ENCODE measurements at places on chromosomes 2 and 18.
A peak's percentile ranks its signal among the peaks of the same experiment; 100 is the strongest.

GRCh38 chr2:138744713-138745112, 35.5 kb downstream of the NXPH2 start:
- DNase-seq: no peak

DNA sequence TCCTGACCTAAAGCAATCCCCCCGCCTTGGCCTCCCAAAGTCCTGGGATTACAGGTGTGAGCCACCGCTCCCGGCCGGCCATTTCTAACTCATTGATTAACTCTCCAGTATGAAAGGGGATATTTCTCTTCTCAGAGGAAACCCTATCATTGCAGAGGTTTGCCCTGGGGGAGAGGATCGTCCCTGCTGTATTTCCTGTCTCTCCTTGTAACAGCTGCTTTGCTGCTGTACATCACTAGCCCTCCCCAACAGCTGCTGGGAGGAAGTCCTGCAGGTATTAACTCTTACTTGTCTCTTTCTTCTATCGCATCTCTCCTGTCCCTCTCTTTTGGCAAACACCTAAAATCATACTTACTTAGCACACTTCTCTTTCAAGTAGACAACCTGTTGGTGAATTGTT, 219.0 kb upstream of the DSEL start:
- no peak for DNase-seq

DNA sequence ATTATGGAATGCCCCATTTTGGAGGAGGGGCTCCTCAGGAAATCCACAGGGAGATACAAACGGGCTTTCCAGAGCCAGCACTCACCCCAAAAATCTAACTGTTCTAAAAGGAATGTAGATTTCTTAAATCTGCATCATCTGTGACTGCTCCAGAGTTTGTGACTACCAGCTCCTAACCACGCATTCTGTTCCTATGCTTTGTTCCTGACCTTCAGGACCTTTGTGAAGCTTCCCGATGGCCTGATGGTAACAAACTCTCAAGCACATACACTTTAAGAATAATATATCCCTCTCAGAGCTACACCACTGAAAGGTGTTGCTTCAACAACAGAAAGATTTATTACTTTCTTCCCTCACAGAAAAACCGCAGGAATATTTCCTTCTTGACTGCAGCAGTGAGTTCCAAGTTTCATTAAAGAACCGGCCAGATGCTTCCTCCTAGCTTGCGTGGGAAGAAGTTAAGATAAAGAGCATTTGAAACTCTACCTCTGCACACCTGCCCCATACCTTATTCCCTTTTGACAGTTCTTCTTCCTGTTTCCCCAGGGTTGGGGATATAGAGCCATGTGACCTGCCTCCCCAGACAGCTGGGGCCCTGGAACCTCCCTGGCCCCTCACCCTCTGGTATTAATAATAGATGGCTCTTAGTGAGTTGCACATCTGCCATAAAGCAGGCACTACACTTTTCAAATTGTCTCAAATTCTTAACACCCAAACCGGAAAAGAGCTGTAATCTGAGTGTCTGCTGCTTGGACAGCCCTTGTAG, 40.2 kb upstream of the EML4 start:
- peak; percentile 25 for DNase-seq

DNA sequence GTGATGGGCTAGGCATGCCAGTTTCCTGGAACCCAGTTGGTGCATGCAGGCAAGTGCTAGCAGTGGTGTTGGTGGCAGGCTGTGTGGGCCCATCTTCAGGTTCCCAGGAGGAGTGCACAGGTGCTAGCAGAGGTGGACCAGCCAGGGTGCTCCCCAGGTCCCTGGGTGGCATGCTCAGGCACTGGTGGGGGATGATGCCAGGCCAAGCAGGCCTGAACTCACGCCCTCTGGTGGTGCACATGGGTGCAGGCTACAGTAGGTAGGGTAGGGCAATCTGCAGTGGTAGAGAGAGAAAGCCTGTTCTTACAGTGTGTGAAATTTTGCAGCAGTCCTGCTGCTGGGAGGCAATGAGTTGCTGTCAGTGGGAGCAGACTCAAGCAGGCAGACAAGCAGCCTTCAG, 1651.8 kb downstream of the DPP10 start:
- DNase-seq: no peak

- no peak for DNase-seq
Measured at GRCh38 chr18:71370671-71371445, 1082.0 kb downstream of the SOCS6 start.

DNA sequence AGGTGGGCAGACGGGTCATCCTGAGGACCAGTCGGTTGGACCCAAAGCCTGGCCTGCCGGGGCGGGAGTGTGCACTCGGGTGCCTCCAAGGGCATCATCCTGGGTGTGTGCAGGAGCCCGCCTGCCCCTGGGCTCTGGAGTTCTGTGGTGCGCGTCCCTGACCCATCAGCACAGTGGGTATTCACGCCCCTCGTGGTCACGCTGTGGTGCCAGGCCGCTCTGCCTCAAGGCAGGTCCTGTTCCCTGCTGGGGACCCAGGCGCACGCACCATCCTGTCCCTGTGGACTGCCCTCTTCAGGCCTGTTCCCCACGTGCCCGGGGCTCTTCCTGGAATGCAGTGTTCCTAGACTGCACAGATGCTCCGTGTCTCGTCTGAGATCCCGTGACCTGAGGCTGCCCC, 14.3 kb upstream of the D2HGDH start:
- no peak for DNase-seq

DNA sequence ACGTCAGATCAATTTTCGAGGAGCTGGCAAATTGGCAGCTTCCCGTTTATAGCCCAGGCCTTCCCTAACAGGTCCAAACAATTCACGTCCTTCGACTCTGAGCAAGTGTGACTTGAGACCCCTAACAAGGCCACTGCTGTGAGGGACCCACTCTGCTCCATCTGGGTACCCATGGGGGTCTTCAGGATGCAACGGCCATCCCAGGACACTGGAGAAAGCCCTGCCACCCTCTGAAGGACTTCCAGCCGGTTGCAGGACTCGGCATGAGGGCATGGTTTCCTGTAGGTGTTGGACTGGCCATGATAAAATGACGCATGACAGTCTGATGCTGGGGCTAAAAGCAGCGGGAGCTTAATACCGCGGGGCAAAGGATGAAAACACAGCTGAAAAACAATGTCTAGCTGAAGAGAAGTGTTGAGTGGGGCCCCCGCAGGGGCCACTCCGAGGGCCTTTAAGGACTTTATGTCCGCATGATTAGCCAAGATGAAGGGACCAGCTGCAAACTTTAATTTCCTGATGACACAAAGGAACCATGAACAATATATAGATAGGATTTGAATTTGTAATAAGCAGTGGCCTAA, 113.3 kb upstream of the ZNF521 start:
- no peak for DNase-seq

GRCh38 chr18:58529714-58530354, 99.1 kb downstream of the ALPK2 start:
- DNase-seq: no peak

GRCh38 chr2:239883326-239884050, 141.7 kb downstream of the NDUFA10 start:
- no peak for DNase-seq

GRCh38 chr18:574149-574860, 5.9 kb upstream of the CETN1 start:
- no peak for DNase-seq

DNA sequence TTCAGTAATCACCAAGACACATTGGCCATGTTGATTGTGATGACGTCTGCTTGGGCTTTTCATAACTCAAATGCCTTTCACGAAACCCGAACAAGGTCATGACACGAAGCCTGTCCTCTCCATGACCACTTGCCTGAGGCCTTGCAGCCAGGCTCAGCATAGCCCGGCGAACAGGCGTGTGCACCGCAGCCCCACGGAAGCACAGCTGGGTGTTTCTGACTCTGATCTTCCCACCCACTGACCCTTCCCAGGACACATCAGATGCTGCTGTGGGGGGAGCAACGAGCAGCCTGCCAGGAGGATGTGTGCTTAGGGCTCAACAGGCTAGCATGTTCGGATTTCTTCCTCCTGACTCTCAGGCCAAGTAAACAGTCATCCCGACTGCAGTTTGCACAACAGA, 369.4 kb upstream of the SALL3 start:
- no peak for DNase-seq

DNA sequence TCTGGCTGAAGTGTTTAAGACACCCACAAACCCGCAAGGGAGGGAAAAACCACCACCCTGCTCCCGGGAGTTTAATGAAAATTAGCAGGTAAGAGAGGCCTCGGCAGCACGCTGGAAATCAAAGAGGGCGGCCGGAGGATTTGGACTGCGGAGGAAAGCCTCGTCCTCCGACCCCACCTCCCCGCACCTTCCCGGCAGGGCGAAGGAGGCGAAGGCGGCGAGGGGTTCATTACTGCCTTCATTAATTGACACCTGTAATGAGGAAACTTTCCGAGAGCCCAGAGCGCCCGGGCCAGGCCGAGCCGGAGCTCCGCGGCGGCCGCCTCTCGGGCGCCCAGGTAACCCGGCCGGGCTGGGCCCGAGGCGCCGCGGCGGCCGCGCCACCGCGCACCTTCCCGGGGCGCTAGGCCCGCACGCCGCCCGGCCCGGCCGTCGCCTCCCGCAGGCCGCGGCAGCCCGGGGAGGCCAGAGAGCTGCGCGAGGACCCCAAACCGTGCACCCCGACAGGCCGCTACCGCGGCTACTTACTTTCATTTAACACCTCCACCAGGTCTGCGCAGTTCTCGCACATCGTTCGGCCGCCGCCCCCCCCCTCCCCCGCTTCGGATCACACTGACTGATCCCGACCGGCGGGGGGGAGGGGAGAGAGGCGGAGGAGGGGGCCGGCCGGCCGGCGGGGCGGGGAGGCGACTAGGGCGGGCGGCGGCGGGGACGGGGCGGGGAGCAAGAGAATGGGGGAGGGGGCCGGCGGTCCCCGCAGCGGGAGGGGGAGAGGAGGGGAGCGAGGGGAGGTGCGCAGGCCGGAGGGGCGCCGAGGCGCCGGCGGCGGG, 550 bp downstream of the USP34 start:
- DNase-seq: peak; percentile 91

DNA sequence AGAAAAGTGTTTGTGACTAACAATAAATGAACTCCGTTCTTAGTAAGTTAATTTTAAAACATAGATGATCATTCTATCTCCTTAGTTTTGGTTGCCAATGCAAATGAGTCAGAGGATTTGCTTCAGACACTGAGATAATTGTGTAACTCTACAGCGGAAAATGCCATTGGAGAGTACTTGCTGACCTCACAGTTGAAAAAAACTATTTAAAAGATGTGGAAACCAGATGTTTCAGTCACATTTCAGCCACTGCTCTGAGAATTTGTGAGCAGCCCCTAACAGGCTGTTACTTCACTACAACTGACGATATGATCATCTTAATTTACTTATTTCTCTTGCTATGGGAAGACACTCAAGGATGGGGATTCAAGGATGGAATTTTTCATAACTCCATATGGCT, at the start of gene TNFAIP6:
Gene TNFAIP6 (plus strand): TSS at position 234 of the 400 bp plus-strand sequence. CDS start 75 bp downstream, at position 309.
- no peak for DNase-seq

GRCh38 chr2:25505622-25506021, 163.9 kb upstream of the DNMT3A start:
- DNase-seq: no peak

DNA sequence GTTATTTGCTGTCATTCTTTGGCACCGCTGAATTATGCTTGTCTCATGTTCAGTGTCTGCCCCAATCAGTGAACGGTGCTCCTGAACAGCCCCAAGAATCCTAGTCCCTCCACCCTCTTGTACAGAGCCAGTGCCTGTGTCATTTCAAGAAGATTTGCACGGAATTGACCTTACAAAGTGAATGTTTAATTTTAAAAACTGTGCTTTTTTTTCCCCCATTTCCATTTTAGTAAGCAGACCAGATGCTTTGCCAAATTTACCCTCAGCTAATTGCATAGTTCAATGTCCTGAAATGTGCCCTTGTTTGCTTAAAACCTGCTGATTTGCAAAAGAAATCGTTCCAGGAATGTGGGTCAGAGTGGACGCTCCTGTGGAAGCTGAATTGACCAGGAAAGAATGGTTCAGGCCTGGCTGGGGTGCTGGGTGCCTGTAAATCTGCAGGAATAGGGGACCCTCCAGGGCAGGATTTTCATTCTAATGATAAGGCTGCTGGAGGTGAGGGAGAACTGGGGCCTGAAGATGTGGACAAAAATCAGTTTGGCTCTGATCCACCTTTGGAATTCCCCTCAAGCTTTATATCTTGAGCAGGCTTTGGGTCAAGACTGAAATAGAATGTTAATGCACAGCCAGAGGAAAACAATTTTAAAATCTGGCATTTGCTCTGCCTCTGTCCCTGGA, 20.1 kb downstream of the TMEM17 start:
- no peak for DNase-seq

- DNase-seq: no peak
Measured at GRCh38 chr2:187371221-187371620, 76.8 kb downstream of the CALCRL start.

DNA sequence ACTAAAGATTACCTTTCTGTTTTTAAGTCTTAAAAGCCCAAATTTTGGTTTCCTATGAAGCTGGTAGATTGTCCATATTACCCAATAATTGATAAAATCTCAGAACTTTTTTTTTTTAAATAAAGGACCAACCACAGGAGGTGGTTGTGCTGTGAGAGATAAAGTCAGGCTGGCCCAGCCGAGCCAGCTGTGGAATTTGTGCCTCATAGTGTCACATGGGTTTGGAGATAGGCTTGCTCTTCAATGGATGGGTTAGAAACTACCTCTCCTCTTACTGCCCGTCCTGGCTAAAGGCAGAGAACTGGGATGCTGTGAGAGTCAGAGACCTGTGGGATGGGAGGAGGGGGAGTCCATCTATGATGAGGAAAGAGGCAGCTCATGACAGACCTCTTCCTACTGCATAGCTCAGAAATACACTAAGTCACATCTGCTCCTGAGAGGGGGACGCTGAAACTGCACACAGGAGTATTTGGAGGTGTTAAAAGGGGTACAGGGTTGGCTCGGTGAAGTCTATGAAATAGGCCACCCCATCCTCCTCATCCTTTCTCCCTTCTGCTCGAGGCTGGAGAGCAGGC, 99.7 kb upstream of the MGAT4A start:
- no peak for DNase-seq

GRCh38 chr2:171185941-171186340, 25.2 kb upstream of the TLK1 start:
- DNase-seq: no peak

- no peak for DNase-seq
Measured at GRCh38 chr2:165792104-165792454, 2.0 kb downstream of the GALNT3 start.

DNA sequence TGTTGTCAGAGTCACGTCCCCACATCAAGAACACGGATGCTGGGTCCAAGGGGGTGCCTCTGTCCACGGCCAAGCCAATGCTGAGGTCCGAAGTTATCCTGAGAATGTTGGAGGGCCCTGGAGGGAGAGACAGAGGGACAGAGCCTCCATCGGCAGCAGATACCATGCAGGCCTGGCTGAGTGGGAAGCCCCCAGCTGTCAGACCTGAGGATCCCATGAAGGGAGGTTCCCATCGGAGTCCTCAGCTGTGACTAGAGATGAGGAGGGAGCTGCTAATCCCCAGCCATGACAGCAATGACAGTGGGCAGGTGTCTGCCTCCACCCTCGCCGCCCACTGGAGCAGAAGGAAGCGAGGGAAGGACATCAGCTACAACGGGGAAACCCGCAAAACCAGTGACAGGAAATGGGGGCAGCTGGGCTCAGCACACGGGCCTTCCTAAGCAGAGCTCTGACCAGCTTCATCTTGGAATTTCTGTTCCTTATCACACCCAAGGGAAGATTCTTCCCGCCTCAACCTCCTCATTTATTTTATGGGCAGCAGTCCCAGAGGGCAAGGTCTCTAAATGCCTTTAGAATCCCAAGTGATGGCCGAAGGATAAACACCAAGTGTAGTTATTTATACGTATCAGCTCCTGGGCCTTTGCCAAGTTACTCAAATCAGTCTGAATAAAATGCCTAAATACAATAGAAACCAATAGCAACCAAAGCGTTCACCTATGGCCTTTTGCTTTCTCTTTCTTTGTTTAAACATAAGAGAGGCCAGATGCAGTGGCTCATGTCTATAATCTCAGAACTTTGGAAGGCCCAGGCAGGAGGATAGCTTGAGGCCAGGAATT, 32.2 kb downstream of the FAM178B start:
- no peak for DNase-seq

- no peak for DNase-seq
Measured at GRCh38 chr2:100052650-100053049, 89.7 kb downstream of the AFF3 start.

Measured in osteocyte (in vitro differentiated cells).